ENCODE measurements at places on chromosomes 1 and 21. TPM values are rescaled to one million over a fixed set of nuclear protein-coding genes. Genes with fewer than 3 reads are reported as not detected.

GRCh38 chr21:43605320-43606215 is 53.7 kb downstream of the HSF2BP start:
- H3K27ac ChIP-seq = no peak overlapping the region
- H3K4me1 ChIP-seq = no peaks in the 10 kb centered on the region

The IPO13 gene
- 55.7 TPM for total RNA-seq

- H3K4me3 ChIP-seq = no peak overlapping the region
- DNase-seq = no peak
- no peaks in the 10 kb centered on the region for H3K36me3 ChIP-seq
- no peak overlapping the region for H3K27ac ChIP-seq
Observed at GRCh38 chr1:44305962-44306422, 49.1 kb downstream of the ERI3 start.

GRCh38 chr1:184000321-184000720 is 37.2 kb downstream of the COLGALT2 start:
- H3K4me1 ChIP-seq = no peaks in the 10 kb centered on the region
- no peak overlapping the region for H3K27ac ChIP-seq
- no peaks in the 10 kb centered on the region for H3K27me3 ChIP-seq
- H3K36me3 ChIP-seq = no peaks in the 10 kb centered on the region
- H3K4me3 ChIP-seq = no peak overlapping the region
- DNase-seq = no peak

- no peak overlapping the region for H3K27ac ChIP-seq
- H3K27me3 ChIP-seq = peaks cover 5% of the 10 kb centered on the region
- H3K4me1 ChIP-seq = no peaks in the 10 kb centered on the region
- no peak overlapping the region for H3K4me3 ChIP-seq
Observed at GRCh38 chr1:228037401-228038386, 30.9 kb downstream of the WNT3A start.

DNA sequence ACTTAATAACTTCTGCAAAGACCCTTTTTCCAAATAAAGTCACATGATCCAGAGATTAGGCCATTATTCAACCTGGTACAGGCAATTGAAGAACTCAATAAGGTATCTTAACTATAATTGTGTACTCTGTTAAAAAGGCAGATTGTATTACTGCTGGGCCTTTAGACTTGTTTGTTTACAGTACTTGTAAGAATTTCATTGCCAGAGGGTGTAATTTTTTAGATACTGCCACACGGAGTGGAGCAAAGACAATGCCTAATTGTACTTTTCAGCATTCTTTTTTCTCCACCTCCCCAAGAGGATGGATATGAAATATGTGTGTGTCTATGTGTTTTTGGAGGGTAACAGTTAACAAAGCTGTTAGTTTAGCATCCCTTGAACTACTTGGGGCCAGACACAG is 47.5 kb downstream of the HUNK start:
- DNase-seq = no peak
- H3K27me3 ChIP-seq = no peaks in the 10 kb centered on the region
- no peak overlapping the region for H3K4me3 ChIP-seq
- H3K36me3 ChIP-seq = no peaks in the 10 kb centered on the region

- H3K4me1 ChIP-seq = peaks cover 10% of the 10 kb centered on the region
- H3K36me3 ChIP-seq = no peaks in the 10 kb centered on the region
- H3K27ac ChIP-seq = peak overlapping the region; percentile 48
Observed at GRCh38 chr1:204478921-204479320, 15.7 kb downstream of the PIK3C2B start.

The S100A9 gene
- total RNA-seq = 45.2 TPM

The SLFNL1 gene
- 2.4 TPM for total RNA-seq

The SYDE2 gene
- total RNA-seq = 8.4 TPM

The OLIG2 gene
- total RNA-seq = not detected

DNA sequence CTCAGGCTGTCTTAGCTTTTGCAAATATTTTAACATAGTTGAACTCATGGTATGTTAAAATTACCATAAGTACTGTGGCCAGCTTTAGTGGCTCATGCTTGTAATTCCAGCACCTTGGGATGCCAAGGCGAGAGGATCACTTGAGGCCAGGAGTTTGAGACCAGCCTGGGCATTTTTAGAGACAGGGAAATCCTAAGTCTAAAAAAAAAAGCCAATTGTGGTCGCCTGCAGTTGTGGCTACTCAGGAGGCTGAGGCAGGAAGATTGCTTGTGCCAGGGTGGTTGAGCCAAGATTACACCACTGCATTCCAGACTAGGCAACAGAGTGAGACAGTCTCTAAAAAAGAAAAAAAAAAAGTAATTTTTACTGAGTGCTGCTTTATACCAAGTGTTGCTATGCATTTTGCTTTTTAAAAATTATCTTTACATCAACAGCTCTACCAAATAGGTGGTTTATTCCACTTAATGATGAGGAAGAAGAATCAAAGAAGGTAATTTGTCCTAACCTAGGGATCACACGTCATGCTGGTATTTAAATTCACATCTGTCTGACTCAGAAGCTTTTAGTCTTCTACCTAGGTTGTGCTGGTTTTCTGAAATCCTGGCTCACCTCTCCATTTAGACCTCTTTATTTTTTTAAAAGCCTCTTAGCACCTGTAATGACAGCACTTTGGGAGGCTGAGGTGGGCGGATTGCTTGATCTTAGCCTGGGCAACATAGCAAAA is 16.8 kb downstream of the PPP1R12B start:
- H3K4me1 ChIP-seq = no peaks in the 10 kb centered on the region
- no peaks in the 10 kb centered on the region for H3K27me3 ChIP-seq
- no peak overlapping the region for H3K4me3 ChIP-seq
- H3K27ac ChIP-seq = no peak overlapping the region
- no peaks in the 10 kb centered on the region for H3K36me3 ChIP-seq
- no peak for DNase-seq

DNA sequence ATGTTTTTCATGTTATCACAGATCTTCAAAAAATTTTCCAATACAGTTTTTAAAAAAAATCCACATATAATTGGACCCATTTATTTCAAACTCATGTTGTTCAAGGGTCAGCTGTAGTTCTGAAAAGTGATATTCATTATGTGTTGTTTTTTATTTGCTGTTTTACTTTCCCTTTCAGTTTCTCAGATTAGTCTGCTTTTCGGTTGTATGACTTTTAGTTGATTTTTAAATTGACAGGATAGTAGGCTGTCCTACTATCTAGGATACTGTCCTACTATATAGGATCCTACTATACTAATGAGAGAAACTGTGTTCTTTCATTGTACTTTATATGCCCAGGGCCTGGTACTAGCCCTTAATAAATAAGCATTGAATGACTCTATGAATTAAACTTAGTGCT is 33.6 kb upstream of the GPR52 start:
- H3K4me1 ChIP-seq = no peaks in the 10 kb centered on the region
- no peaks in the 10 kb centered on the region for H3K27me3 ChIP-seq
- no peak overlapping the region for H3K27ac ChIP-seq
- no peak overlapping the region for H3K4me3 ChIP-seq

The VANGL2 gene
- 13.6 TPM for total RNA-seq

The CCDC24 gene
- total RNA-seq = 14.3 TPM

DNA sequence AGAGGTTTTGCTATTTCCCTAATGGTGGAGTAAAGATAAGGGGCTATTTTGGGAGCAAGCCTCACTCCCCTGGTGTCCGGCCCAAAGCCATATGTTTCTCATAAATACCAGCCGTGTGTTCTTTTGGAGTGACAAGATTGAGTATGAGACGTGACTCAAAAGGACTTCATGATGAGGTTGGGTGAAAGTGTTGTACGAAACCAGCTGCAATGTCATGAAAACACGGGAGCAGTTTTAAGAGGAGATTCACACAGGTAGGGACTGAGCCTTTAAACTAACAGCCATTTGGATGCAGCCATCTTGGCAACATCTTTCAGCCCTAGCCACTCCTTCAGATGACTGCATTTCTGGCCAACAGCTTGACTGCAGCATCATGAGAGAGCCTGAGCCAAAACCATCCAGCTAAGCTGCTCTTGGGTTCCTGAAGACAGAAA is 532.3 kb upstream of the USP24 start:
- DNase-seq = no peak
- no peaks in the 10 kb centered on the region for H3K27me3 ChIP-seq
- no peak overlapping the region for H3K27ac ChIP-seq
- no peaks in the 10 kb centered on the region for H3K36me3 ChIP-seq
- no peaks in the 10 kb centered on the region for H3K4me1 ChIP-seq
- no peak overlapping the region for H3K4me3 ChIP-seq

DNA sequence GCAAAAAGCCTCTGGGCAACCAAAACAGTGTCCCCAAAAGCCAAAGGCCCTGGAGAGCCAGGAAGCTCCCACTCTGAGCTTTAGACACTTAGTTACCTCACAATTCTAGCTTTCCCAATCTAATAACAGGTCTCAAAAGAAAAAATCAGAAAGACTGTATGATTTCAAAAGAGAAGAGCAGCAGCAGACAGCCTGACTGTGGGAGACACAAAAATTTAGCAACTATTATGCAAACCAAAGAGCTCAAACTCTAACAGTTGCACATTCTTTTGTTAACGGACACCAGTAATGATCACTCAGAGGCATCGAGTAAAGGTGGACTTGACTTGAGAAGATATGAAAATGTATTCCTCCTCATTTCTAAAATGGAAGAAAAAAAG is 160.1 kb downstream of the SLC45A1 start:
- H3K27ac ChIP-seq = no peak overlapping the region
- no peaks in the 10 kb centered on the region for H3K36me3 ChIP-seq
- no peaks in the 10 kb centered on the region for H3K27me3 ChIP-seq
- DNase-seq = no peak
- no peaks in the 10 kb centered on the region for H3K4me1 ChIP-seq

The TENT5C gene
- total RNA-seq = 28.7 TPM

DNA sequence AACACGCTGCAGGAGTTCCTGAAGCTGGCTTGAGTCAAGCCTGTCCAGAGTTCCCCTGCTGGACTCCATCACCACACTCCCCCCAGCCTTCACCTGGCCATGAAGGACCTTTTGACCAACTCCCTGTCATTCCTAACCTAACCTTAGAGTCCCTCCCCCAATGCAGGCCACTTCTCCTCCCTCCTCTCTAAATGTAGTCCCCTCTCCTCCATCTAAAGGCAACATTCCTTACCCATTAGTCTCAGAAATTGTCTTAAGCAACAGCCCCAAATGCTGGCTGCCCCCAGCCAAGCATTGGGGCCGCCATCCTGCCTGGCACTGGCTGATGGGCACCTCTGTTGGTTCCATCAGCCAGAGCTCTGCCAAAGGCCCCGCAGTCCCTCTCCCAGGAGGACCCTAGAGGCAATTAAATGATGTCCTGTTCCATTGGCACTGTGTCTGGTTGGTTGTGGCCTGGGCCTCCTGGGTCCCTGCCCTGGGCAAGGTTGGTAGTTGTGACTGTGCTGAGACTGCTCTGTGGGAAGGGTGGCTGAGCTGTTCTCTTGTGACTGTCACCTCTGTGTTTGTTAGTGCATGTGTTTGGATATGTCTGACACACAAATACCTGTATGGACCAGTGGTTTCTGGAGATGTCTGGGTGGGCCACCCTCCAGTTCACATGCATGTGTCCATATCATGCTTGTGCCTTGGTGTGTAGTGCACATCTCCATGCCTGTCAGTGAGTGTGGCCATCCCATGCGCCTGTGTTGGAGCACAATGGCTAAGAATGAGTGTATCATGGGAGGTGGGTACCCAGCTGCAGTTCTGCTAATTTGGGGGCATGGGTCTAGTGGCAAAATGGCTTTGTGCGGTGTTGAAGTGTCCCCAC is 1.4 kb downstream of the SH3BGRL3 start:
- no peak for DNase-seq
- no peak overlapping the region for H3K4me3 ChIP-seq
- no peak overlapping the region for H3K27ac ChIP-seq
- no peaks in the 10 kb centered on the region for H3K27me3 ChIP-seq

GRCh38 chr1:98049370-98050135 is 128.7 kb upstream of the DPYD start:
- no peaks in the 10 kb centered on the region for H3K36me3 ChIP-seq
- peaks cover 2% of the 10 kb centered on the region for H3K4me1 ChIP-seq
- no peak overlapping the region for H3K4me3 ChIP-seq

DNA sequence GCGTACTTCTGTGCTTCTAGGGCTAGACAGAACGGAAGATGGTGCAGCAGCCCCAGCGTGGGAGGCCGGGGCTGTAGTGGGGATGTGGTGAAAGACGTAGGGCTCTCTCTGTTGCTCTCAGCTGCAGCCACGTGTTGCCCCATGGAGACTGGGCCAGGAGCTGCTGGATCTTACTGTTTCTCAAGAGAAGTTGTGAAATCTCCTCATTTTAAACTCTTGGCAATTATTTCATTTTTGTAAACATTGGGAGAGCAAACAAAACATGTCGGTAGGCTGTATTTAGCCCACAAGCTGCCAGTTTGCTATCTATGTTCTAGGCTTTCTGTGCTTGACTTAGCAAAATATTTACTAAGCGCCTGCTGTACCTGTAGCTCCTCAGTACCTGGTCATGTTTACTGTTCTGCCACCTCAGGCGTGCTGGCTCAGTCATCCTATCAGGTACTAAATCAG is 15.9 kb upstream of the ELOA start:
- no peaks in the 10 kb centered on the region for H3K27me3 ChIP-seq
- H3K4me1 ChIP-seq = peaks cover 4% of the 10 kb centered on the region
- no peaks in the 10 kb centered on the region for H3K36me3 ChIP-seq
- peak overlapping the region; percentile 75 for H3K27ac ChIP-seq

- no peaks in the 10 kb centered on the region for H3K27me3 ChIP-seq
- no peaks in the 10 kb centered on the region for H3K36me3 ChIP-seq
- H3K4me3 ChIP-seq = peak overlapping the region; percentile 69
- DNase-seq = no peak
Observed at GRCh38 chr1:150322310-150322709, 977 bp downstream of the PRPF3 start.

DNA sequence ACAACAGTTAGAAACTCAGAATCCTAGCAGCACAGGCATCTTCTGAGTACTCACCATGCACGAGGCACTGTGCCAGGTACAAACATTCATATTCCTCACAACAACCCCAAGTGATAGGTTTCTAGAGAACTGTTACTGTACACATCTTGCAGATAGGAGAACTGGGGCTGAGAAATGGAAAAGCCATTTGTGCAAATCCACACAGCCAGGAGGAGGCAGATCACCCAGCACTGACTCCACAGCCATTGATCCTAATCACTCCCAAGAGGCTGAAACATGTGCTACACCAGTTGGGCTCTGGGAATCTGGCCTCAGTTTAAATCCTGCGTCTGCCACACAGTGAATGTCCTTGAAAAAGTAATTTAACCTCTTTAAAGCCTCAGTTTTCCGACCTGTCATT is 151.0 kb downstream of the ST6GALNAC5 start:
- no peaks in the 10 kb centered on the region for H3K36me3 ChIP-seq
- H3K27me3 ChIP-seq = no peaks in the 10 kb centered on the region
- no peak overlapping the region for H3K4me3 ChIP-seq
- H3K4me1 ChIP-seq = no peaks in the 10 kb centered on the region
- no peak for DNase-seq

DNA sequence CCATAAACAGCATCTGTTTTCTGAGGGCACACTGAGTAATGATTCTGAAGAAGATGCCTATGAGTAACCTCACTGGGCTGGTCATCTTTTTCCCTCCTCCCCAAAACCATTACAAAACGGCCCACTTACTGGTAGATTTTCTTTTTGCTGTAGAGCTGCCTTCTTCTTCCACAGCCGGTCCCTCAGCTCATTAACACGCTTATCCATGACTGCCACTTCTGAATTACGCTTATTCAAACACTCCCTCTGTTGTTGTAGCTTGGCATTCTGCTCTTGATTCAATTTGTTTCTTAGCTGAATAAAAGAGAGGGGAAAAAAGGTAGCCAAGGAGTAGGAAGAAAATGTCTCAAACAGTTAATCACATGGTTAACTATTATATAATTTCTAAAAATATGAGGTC is 43.1 kb downstream of the TP53BP2 start:
- no peaks in the 10 kb centered on the region for H3K4me1 ChIP-seq
- H3K27ac ChIP-seq = no peak overlapping the region
- no peak overlapping the region for H3K4me3 ChIP-seq
- H3K27me3 ChIP-seq = no peaks in the 10 kb centered on the region

- H3K27ac ChIP-seq = no peak overlapping the region
- peaks cover 6% of the 10 kb centered on the region for H3K27me3 ChIP-seq
- H3K4me3 ChIP-seq = no peak overlapping the region
- H3K36me3 ChIP-seq = no peaks in the 10 kb centered on the region
- H3K4me1 ChIP-seq = no peaks in the 10 kb centered on the region
- no peak for DNase-seq
Observed at GRCh38 chr1:36963006-36963405, 71.3 kb downstream of the GRIK3 start.

All from prostate gland (tissue), 2 donors.